ENCODE measurements at places on chromosomes 16 and 17. TPM values are rescaled to one million over a fixed set of nuclear protein-coding genes. Genes with fewer than 3 reads are reported as not detected.

Gene CES3
- 9.1 TPM for total RNA-seq

Gene DNAI2
- total RNA-seq = not detected

Gene PRR35
- total RNA-seq = not detected

Gene TUBB3
- total RNA-seq = 105 TPM

Gene ABCC12
- total RNA-seq = not detected

Gene CYGB
- total RNA-seq = 1.1 TPM

Gene MYL4
- total RNA-seq = not detected

Gene SCARF1
- total RNA-seq = 2.7 TPM

Gene CNTNAP4
- not detected for total RNA-seq

Gene PERCC1
- not detected for total RNA-seq

Gene ABCA3
- 8.0 TPM for total RNA-seq
